ENCODE measurements at places on chromosomes 16 and 17.
A peak's percentile ranks its signal among the peaks of the same experiment; 100 is the strongest.

GRCh38 chr16:81696961-81697615, 82.0 kb upstream of the PLCG2 start:
- DNase-seq = no peak

- DNase-seq = no peak
Measured at GRCh38 chr16:76856112-76856511, 334.9 kb upstream of the MON1B start.

DNA sequence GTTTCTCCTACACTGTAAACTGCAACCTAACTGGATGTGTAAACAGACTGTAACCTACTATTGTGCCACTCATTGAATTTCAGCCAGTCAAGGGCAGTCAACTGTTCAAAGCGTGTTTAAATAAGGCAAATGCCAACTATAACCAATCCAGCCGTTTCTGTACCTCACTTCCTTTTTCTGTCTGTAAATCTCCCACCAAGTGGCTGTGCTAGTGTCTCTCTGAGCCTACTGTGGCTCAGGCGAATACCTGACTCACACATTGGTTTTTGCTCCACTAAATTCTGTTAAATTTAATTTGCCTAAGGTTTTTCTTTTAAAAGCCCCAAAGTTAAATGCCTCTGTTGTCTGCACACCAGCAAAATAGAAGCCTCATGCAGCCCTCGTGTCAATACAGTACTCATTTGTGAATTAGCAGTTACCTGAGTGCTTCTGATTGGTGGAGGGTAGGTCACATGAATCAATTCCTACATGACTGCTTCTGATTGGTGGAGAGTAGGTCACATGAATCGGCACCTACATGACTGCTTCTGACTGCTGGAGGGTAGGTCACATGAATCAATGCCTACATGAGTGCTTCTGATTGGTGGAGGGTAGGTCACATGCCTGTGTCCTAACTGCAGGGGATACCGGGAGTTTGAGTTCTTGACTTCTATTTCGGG, 31.1 kb upstream of the CCR7 start:
- DNase-seq = no peak

- DNase-seq = no peak
Measured at GRCh38 chr17:69447726-69448125, 33.2 kb downstream of the MAP2K6 start.

GRCh38 chr16:11161974-11162373, 94.0 kb downstream of the SOCS1 start:
- no peak for DNase-seq

DNA sequence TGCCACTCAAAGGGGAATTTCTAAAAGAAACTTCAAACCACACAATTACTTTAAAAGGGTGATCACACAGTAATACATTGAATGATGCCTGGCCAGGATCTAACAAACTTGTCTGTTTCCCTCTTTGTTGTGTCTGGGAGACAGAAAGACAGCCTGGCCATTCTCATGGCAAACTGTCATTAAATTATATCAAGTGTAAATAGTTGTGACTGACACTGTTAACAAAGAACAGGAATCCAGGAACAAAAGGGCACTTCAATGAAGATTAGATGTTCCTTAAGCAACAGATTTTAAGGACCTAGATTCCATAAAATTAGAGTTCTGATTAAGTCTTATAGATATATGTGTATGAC, 383.6 kb downstream of the KCNJ2 start:
- DNase-seq = no peak

- DNase-seq = no peak
Measured at GRCh38 chr16:66045626-66046025, 320.9 kb upstream of the CDH5 start.

GRCh38 chr17:79085154-79085920, 10.7 kb downstream of the ENGASE start:
- no peak for DNase-seq

DNA sequence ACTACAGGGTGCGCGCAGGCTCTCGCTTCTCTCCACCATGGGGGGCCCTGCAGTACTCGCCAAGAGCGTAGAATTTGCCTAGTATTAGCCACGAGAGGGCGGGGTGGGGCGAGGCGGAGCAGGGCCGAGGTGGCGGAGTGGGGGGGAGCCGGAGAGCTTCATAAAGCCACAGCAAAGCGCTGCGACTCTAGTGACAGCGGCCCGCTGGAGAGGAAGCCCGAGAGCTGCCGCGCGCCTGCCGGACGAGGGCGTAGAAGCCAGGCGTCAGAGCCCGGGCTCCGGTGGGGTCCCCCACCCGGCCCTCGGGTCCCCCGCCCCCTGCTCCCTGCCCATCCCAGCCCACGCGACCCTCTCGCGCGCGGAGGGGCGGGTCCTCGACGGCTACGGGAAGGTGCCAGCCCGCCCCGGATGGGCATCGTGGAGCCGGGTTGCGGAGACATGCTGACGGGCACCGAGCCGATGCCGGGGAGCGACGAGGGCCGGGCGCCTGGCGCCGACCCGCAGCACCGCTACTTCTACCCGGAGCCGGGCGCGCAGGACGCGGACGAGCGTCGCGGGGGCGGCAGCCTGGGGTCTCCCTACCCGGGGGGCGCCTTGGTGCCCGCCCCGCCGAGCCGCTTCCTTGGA, at the start of gene TBX21:
TSS of gene TBX21 (plus strand) at position 190 of the 627 bp plus-strand sequence. CDS start at position 409, 219 bp downstream.
- DNase-seq = peak; percentile 81

DNA sequence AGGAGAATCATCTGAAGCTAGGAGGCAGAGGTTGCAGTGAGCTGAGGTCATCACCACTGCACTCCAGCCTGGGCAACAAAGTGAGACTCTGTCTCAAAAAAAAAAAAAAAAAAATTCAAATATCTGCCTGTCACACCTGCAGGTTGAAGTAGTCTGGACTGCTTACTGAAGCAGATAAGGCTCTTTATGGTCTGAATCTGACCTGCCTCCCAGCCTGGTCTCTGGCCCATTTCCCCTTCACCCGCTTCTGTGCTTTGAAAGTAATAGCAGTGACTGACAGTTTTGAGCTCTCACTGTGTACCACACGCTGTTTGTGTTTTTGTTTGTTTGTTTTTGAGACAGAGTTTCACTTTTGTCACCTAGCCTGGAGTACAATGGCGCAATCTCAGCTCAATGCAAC, 5.8 kb downstream of the SEZ6L2 start:
- DNase-seq = no peak

- no peak for DNase-seq
Measured at GRCh38 chr17:64706224-64707049, 44.3 kb upstream of the SMURF2 start.

GRCh38 chr16:85935974-85936760, 37.2 kb downstream of the IRF8 start:
- DNase-seq = peak; percentile 35

Measured in stimulated activated CD4-positive, alpha-beta T cell treated with anti-CD3 and anti-CD28 coated beads, Interleukin-1b, Interleukin-23, amount 100 ng/mL, for 1 hour (primary cell).